ENCODE measurements at places on chromosomes 2 and 18. TPM values are rescaled to one million over a fixed set of nuclear protein-coding genes. Genes with fewer than 3 reads are reported as not detected.

The NR4A2 gene
- under 0.01 TPM for total RNA-seq

The RTN4 gene
- 122 TPM for total RNA-seq

The LAMA3 gene
- 12.6 TPM for total RNA-seq

The FLACC1 gene
- total RNA-seq, result 0.49 TPM

The NGEF gene
- total RNA-seq, result 0.16 TPM

The TMEM182 gene
- 0.16 TPM for total RNA-seq

The ABHD1 gene
- not detected for total RNA-seq

The ITGAV gene
- 467 TPM for total RNA-seq

The CCDC102B gene
- 13.8 TPM for total RNA-seq

The EPHA4 gene
- total RNA-seq, result 10.4 TPM

The AGXT gene
- not detected for total RNA-seq

The DSG2 gene
- 5.9 TPM for total RNA-seq

The MYL12B gene
- total RNA-seq, result 924 TPM

The SLC9A2 gene
- total RNA-seq, result under 0.01 TPM

The MSTN gene
- 0.19 TPM for total RNA-seq

The FAHD2B gene
- total RNA-seq, result 6.7 TPM

The UGT1A10 gene
- not detected for total RNA-seq

The ZNF513 gene
- 5.2 TPM for total RNA-seq

The ZNF236 gene
- total RNA-seq, result 9.5 TPM

The VIL1 gene
- not detected for total RNA-seq

The EGR4 gene
- not detected for total RNA-seq
